ENCODE measurements at places on chromosomes 2 and 18. TPM values are rescaled to one million over a fixed set of nuclear protein-coding genes. Genes with fewer than 3 reads are reported as not detected.

DNA sequence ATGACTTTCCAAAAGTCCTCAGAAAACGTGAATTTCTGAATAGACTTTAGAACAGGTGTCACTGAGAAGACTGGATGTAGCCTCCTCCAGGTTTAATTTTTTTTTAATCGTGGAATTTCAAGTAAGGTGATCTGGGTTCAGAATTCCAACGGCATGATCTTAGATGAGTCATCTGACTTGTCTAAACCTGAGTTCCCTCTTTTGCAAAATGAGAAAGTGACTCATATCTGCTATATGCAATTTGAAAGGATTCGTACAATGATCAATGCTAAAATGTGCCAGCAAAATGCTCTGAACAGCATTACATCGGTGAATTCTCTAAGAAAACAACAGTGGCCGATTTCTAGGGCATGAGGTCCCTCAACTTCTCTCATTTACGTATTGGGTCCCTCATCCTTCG is 69.1 kb upstream of the ZNF516 start:
- DNase-seq: peak; percentile 19

DNA sequence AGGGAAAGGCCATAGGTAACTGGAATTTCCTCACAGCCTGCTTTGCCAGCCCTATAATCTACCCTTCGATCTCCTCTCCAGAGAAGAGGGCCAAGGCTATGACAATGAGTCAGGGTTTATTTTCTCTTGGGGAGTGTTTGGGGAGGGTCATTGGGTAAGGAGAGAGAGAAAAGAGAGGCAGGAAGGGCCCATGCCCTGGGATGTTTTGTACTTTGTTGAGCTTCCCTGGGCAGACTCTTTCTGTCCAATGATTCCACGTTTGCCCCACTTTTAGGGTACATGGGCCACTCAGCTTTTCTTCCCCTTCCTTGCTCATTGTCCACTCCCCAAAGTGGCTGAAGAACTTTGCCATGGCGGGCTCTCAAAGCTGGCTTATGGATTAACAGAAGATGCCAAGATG is 224.2 kb downstream of the ALK start:
- no peak for DNase-seq

Gene ACTG2
- total RNA-seq: 78.8 TPM

DNA sequence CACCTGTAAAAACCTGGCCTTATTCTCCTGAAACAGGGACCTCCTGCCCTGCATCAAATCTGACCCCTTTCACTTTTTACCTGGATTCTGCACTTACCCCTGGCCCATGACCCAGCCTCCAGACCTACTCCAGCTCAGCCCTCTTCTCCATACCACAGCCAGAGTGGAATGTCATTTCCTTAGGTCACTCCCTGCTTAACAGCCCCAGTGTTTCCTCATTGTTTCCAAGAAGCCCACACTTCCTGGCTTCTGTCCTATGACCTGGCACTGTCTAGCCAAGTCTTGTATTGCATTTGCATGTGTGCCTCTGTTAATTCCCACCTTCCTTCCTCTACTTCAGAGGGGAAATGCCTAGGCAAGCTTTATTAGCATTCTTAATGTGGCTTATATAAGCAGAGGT is 51.4 kb upstream of the TRIB2 start:
- DNase-seq: no peak

- DNase-seq: no peak
Measured at GRCh38 chr18:6744816-6745455, 15.4 kb downstream of the ARHGAP28 start.

All from SJSA1 (cell line).